ENCODE measurements at places on chromosomes 2 and 18.

DNA sequence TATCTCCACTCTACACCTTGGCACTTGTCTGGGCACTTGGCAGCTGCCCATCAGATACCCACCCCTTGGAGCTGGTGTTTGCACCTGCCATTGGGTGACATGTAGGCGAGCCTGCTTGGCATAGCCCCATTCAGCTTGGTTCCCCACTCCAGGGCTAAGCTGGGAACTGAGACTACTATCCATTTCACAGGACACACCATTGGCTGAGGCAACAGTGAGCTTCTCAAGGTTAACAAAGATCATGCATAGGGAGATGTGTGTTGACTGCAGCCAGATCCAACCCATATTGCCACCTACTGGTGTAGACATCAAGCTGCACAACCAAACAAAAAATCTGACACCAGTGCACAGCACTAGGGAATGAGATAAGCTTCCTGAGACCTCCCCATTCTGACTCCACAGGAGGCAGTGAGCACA, 1389.8 kb upstream of the TMEFF2 start:
- peak; percentile 13 for DNase-seq

DNA sequence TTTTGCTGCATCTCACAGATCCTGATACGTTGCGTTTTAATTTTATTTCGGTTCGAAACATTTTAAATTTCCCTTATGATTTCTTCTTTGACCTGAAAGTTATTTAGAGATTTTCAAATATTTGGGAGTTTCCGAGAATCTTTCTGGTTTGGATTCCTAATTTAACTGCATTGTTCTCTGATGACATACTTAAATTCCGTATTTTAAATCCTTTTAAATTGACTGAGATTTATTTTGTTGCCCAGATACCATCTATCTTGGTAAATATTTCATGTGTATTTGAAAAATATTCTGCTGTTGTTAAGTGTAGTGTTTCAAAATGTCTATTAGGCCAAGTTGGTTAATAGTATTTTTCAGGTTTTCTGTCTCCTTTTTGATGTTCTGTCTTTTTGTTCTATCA, 37.7 kb downstream of the MROH2A start:
- no peak for DNase-seq

- DNase-seq, result no peak
Measured at GRCh38 chr2:154709215-154709614, 10.7 kb downstream of the KCNJ3 start.

DNA sequence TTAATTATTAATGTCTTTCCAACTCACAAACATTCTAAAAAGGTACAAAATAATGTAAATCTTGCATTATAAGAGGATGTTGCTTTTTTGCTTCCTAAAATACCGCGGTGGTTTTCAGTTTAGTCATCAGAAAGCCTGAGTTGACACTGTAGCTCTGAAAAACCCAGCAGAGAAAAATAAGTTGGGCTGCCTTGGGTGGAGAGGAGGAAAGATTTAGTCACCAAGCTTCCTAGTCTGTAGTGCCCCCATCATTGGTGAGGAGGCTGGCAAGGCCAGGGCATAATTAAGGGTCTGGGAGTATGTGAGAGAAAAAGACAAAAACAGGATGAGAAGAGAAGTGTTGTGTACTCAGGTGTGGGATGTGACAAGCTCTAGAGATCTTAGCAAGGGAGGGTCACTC, 5.7 kb downstream of the PTPRM start:
- peak; percentile 51 for DNase-seq

- no peak for DNase-seq
Measured at GRCh38 chr2:118255771-118256372, 167.6 kb downstream of the INSIG2 start.

DNA sequence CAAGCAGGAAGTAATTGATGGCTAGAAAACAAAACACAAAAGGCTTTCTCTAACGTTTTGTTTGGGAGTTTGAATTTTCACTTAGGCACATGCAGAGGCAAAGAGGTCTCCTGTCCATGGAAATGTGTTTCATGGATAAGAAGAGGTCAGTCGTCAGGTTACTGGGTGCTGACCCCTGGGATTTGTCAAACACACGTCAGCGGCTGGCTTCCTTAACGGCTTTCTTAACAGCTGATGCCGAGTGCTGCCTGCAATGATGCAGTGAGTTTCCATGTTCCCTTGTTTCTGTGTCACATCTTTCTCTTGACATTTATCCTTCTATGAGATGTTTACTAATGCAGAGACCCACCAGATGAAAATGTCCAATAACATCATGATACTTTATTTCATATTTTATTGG, 31.7 kb downstream of the GPR39 start:
- DNase-seq, result no peak

GRCh38 chr2:156421851-156422250, 14.3 kb upstream of the GPD2 start:
- DNase-seq, result no peak

- no peak for DNase-seq
Measured at GRCh38 chr18:23934252-23934651, 80.3 kb upstream of the TTC39C start.

GRCh38 chr2:58107803-58108710, 61.5 kb downstream of the VRK2 start:
- DNase-seq, result peak; percentile 88

- DNase-seq, result no peak
Measured at GRCh38 chr2:62370321-62371250, 135.4 kb downstream of the TMEM17 start.

- peak; percentile 79 for DNase-seq
Measured at GRCh38 chr2:238856713-238857567, 9.1 kb downstream of the TWIST2 start.

DNA sequence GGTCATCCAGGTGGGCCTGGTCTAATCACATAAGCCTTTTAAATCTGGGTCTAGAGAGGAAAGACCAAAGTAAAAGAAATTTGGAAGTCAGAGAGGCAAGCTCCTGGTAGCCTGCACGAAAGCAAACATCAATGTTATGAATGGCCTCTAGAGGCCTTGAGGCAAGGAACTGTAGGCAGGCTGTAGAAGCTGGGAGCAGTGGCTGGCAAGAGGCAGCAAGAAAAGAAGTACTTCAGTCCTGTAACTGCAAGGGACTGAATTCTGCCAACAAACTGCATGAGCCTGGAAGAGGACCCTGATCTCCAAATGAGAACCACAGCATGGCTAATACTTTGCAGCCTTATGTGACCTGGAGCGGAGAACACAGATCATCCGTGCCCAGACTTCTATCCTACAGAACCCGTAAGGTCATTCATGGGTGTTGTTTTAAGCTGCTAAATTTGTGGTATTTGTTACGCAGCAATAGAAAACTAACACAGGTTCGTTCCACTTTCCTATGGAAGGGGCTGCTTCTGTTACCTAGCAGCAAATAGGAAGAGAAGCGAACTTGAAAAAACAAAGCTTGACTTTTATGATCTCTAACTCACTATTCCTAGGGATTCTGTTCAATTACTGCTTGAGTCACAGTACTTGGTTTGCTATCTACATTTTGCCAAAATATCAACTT, 1.2 kb downstream of the IMMT start:
- DNase-seq, result no peak

- DNase-seq, result peak; percentile 52
Measured at GRCh38 chr2:12452185-12452584, 264.6 kb upstream of the TRIB2 start.

- no peak for DNase-seq
Measured at GRCh38 chr2:230903231-230904150, 21.6 kb downstream of the GPR55 start.

DNA sequence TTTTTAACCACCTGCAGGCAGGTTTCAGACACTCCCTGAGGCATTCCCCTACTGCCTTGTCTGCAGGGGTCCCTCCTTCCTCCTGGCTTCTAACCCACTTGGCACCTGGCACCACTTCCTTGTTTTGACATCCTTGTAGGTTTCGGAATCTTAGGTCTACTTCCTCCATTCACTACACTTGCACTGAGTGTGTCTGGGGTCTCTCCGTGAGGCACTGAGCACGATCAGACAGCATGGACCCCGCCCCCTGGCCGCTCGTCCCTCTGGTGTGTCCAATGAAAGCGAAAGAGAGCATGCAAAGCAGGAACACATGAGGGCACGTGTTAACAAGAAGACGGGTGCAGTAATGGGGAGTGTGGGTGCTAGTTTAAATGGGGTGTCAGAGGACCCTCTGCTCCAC, 63.8 kb downstream of the HAUS1 start:
- no peak for DNase-seq

DNA sequence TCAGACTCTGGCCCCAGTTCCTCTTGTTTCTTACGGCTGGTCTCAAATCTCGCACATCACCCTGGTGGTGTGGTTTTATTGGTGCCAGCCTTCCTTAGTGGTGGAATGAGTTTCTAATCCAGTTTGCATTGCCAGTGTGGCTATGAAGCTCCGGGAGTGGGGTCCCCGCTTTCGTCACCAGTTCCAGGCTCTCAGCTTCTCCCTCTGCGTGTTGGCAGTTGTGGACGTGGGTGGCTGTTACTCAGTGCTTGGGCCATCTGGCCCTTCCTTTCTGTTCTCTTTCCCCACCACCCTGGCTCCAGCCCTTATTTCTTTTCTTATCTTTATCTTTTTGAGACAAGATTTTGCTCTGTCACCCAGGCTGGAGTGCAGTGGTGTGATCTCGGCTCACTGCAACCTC, 30.1 kb downstream of the EFR3B start:
- no peak for DNase-seq

DNA sequence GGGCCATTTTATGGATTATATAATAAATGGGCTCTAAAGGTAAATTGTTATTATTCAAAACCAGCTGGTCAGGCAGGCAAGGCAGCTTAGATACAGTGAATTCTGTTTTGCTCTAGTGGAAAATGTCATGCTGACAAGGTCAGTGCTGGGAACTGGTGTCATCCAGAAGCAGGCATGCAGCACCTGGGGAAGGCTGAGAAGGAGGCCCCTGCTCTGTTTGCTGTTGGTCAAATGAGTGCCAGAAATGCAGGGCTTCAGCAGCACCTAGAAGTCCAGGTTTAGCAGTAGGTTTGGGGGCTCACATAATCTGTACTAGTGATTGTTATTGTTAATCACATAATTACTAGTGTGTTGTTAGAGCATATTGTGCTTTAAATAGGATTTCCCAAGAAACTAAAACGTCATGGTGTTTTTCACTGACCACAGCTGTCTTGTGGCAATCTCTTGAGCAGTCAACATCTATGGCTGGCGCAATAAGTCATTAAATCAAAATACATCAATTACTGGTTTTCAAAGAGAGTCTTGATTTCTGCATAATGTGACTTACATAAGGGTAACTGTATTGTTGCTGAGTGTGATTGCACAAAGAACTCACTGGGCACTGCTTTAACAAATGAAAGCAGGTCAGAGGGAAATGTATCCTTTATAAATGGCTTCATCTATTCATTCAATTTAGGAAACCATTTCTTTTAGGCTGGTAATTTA, 99.1 kb downstream of the MYO3B start:
- no peak for DNase-seq

- DNase-seq, result no peak
Measured at GRCh38 chr2:178426388-178426787, 24.6 kb downstream of the PRKRA start.

DNA sequence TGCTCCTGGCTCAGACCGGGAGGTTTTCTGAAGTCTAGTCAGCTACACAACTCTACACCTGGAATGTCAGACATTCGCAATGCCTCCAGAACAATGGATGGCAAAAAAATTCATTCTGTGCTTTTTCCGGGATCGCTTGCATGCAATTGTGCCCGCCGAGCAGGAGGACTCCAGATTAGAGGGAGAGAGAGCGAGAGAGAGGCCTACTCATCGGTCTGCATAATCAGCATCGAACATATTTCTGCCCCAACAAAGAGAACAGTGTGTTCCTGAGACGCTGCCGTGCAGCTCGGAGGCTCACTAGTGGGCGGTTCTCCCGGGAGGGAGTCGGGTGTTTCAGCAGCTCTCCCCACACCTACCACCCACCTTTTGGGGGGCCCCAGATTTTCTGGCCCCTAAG, 117.1 kb downstream of the KLHL29 start:
- DNase-seq, result no peak

DNA sequence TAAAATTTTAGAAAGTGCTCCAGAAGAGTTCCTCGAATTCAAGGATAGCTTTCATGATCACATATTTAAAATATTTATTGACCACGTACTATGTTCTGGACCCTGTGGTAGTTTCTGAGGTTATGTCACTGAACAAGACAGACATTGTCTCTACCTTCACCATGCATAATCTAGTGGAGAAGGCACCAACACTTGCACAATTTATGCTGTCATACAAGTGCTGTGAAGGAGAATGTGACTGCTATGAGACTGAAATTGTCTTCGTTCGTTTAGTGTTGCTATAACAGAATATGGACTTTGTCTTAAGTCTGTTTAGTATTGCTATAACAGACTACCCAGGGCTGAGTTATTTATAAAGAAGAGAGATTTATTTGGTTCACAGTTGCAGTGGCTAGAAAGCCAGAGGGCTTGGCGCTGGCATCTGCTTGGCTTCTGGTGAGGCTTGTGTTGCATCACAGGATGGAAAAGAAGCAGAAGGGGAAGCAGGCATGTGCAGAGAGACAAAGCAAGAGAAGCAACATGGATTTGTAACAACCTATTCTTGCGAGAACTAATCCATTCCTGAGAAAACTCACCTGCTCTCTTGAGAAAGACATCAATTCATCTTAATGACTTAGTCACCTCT, 50.0 kb upstream of the RFX8 start:
- DNase-seq, result no peak

- DNase-seq, result peak; percentile 90
Measured at GRCh38 chr2:101961338-101962191, 30.2 kb upstream of the IL1R2 start.

- no peak for DNase-seq
Measured at GRCh38 chr2:43612944-43613343, 17.1 kb upstream of the THADA start.

All from fibroblast of skin of right quadriceps (primary cell).